ENCODE measurements at places on chromosomes 7 and 10. TPM values are rescaled to one million over a fixed set of nuclear protein-coding genes. Genes with fewer than 3 reads are reported as not detected.

The GPR146 gene
- total RNA-seq, result 44.2 TPM

The FBXO24 gene
- not detected for total RNA-seq

- DNase-seq, result no peak
Observed at GRCh38 chr10:60280475-60280874, 109.2 kb downstream of the ANK3 start.

DNA sequence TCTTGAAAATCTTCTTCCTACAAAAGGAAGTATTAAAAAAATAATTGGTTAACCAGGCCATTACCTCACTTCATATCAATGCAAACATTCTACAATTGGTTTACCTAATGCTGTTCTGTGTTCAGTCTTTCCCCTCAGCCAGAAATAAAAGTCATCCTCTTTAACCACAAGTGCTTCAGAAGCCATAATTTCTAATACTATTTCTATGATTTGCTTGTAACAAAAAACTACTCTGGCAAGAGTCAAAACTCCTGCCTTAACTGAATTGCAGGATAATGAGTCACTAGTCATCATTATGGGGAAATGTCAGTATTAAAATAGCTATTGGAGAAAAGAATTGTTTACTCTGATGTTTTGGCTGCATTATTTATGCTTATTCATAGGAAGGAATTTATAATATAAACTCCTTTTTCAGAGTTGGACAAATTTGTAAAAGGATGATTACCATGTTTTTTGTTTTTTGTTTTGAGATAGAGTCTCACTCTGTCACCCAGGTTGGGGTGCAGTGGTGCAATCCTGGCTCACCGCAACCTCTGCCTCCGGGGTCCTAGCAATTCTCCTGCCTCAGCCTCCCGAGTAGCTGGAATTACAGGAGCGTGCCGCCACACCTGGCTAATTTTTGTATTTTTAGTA, 55.5 kb upstream of the ODAD2 start:
- no peak for DNase-seq

DNA sequence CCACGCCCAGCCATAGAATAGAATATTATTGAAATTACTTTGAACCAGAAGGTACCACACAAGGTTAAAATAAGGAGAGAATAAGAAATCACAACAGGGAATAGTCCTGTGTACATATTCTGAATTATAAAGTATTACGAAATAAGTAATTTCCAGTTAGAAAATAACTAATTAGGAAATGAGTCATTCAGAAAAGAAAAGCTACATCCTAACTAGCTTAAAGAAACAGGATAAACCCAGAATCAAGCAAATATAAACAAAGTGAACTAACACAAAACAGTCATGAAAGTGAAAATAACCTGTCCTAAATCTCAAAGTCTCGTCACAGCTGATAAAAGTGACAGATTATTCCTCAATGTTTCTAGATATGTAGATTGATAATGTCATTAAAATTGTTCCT, 74.8 kb upstream of the NEBL start:
- DNase-seq, result no peak

DNA sequence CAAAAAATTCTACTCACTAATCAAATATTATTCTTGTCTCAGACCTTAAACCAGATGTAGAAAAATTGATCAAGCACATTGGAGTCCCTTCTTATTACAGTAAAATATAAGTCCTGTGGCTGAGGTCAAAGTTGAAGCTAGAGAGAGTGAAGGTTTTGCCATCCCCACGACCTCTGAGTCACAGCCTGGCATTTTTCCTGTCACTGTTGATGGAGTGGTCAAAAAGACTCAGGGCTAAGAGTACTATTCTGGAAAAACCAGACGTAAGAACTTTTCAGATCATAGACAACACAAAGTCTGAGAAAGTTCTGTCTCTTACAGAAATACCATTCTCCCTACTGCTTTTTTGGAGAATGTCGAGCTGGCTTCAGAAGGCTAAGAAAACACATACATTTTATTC, 323.7 kb upstream of the ANKRD30A start:
- no peak for DNase-seq

- DNase-seq, result no peak
Observed at GRCh38 chr10:19668116-19668515, 148.1 kb upstream of the PLXDC2 start.

DNA sequence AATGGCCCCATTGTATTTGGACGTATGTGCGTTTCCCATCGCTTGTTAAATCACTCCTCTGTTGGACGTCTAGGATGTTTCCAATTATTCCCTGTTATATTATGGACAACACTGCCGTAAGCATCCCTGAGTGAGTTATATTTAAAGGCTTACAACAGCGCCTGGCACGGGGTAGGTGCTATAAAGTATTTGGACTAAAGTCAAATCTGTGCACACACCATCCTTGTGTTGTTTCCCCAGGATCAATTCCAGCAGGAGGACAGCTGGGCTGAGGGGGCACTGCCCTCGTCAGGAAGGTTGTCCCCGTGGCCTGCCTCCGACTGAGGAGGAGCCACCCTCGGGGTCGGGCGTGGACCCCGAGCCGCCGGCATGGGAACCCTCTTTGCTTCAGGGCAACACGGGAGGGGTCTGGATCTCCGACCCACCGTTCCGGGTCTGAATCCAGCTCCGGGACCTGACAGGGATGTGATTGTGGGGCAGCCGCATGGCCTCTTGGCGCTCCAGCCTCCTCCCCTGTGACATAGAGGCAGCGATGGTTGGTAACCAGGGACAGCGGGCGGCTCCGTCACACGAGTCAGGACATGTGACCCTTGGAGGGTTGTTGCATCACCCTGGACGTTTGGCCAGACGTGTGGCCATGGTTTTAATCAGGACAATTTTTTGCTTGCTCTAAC, 1.5 kb upstream of the JAKMIP3 start:
- peak; percentile 24 for DNase-seq

GRCh38 chr7:71535616-71536015, 403.7 kb downstream of the GALNT17 start:
- DNase-seq, result no peak

DNA sequence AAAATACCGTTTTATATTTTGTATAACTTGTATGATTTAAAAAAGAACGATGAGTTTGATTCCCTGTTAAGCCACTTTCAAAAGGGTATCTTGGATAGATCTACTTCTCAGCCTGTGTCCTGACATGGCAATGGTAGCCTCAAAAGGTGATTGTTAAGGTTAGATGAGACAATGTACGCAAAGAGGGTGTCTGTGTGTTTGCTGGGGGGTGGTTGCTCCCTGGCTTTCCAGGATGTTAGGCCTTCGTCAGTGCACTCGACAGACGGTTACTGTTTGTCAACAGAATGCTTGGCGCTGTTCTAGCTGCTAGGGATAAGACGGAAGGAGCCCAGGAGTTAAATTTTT, 90.3 kb downstream of the NEURL1 start:
- DNase-seq, result no peak
